ENCODE measurements at places on chromosomes 3 and 15.

DNA sequence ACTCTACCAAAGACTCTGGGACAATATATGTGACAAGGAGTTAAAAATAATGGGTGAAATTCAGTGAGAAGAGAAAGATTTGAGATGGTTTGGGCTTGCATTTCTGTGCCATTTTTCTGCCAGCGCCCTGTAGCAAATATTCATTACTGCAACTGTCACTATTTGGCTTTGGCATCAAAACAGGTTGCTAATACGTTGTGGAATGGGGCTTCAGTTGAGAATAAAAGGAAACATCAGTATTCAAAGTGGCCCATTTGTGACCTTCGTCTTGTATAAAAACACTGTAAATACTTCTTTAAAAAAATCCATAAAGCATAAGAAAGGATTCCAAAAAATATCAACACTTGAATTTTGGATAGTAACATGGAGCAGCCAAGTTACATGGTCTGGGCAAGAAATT, 309.2 kb downstream of the ZNF385D start:
- DNase-seq, result no peak

DNA sequence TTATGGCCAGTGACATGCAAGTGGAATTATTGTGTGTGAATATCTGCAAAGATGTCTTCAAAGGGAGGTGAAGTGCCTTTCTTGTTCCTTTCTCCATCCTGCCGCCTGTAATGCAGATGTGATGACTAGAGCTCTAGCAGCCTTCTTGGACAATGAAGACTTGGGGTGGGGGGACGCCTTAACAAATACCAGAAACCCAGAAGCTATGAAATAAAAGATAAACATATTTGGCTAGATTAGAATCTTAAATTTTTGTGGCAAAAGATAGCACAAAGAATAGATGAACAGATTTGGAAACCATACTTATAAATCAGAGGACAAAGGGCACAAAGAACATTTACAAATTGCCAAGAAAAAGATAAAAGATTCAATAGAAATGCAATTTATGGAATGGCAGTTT, 56.1 kb downstream of the AMOTL2 start:
- no peak for DNase-seq

- DNase-seq, result no peak
Observed at GRCh38 chr3:188165596-188165995, 11.6 kb downstream of the LPP start.

GRCh38 chr15:39207532-39208115, 373.3 kb upstream of the THBS1 start:
- no peak for DNase-seq

DNA sequence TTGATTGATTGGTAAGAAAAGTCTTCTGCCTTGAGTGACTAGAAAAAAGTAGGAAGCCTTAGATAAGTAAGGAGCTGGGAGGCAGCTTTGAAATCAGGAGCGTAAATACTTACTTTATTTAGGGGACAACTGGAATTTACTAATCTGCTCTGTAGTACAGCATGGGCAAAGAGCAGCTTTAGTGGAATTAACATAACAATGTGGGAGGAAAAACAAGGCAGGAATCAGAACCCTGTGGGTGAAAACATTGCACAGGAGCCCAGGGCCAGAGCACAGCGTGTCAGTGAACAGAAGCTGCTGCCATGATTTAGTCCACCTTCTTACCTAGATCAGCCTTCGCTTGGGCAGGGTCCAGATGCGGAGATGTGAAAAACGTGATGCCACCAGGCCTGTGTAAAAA, 14.6 kb downstream of the FMN1 start:
- DNase-seq, result no peak

- no peak for DNase-seq
Observed at GRCh38 chr3:72739531-72740466, 108.4 kb downstream of the SHQ1 start.

All from mesenchymal stem cell (in vitro differentiated cells and primary cell).